GM19239 (cell line): ENCODE measurements at places on chromosomes 12 and 14.

DNA sequence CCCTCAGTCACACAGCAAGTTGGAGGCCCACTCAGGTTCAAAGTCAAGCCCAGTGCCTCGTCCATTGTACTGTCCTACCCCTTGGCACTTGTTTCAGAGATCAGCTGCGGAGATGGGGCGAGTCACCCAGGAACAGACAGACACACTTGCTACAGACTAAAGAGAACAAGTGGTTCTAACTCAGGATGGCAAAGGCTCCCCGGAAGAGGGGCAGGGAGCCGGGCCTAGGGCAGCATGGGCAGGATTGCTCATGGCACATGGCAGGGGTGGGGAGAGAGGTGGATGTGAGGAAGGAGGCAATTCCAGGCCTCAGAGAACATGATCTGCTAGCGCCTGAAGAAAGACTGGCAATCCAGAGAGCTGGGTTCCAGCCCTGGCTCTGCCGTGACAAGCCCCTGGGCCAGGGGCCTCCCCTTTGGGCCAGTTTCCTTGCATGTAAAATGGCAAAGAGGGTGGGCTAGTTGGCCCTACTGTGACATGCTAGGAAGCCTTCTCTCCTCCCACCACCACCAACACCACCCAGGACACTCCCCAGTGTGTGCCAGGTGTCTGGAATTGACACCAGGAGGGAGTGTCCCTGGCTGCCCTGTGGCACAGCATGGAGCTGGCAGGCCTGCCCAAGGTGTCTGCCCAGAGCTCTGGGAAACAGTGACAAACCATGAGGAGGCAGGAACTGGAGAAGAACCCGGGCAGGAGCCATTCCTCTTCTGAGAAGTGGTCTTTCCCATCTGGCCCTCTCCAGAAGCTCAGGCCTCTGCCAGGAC lies 24.0 kb upstream of the IRF2BPL start:
- DNase-seq: no peak

DNA sequence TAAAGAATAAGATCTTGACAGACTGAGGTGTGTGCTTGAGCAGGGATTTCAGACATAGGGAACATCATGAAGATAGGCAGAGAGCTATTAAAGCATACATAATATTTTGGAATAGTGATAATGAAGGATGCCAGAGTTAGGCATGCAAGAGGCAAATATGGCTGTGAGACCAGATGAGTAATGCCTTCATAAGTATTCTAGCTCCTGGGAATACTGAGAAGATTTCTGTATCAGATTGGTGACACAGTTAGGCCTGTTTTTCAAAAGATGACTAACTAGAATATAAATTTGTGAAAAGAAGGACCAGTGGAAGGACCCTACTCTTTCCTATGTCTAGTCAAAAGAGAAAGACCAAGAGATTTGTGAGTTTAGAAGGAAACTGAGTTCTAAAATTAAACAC lies 108.8 kb downstream of the TXNDC16 start:
- DNase-seq: no peak

DNA sequence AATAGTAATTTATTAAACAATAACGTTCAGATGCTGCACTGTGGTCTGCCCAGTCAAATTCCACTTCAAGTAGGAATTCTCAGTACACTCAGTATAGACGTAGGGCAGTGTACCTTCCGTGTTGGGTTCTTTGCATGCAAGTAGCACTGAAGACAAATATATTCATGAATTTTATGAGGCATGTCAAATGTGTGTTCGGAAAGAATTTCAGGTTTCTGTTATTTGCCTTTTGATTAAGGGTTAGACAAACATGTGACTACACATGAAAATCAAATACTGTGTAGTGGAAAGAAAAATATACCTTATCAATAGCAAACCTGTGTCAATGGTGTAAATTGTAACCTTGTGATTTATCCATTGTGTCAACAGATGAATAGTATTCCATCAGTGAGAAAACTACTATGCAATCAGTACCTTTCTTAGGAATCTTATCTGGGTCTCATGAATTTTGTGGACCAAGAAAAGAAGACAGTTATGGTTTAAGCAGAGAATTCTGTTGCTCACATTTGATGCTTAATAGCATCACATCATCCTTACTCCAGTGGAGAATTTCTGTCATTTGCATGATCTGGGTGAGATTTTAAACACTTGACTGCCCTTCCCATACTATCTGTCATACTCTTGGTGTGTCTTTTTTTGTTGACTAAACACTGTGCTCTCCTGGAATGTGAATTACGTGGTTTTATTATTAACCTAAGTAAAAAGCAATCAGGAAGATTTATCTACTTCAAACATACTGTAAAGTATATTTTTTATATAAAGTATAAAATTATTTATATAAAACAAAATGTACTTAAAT lies 13.3 kb downstream of the TMEM260 start:
- DNase-seq: no peak

GRCh38 chr12:14558473-14558959 lies 9.2 kb downstream of the PLBD1 start:
- DNase-seq: no peak

DNA sequence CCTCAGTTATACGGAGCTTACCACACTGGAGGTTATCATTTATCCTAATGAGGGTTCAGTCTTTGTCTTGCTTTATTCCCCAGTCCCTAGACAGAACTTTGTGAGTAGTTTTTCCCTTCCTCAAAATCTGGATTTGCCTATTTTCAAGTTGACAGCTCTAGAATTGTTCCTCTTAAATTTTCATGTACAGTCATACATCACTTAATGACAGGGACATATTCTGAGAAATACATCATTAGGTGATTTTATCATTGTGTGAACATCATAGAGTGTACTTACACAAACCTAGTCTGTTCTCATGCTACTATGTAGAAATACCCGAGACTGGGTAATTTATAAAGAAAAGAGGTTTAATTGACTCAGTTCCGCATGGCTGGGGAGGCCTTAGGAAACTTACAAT lies 3.1 kb downstream of the PRKAB1 start:
- no peak for DNase-seq

DNA sequence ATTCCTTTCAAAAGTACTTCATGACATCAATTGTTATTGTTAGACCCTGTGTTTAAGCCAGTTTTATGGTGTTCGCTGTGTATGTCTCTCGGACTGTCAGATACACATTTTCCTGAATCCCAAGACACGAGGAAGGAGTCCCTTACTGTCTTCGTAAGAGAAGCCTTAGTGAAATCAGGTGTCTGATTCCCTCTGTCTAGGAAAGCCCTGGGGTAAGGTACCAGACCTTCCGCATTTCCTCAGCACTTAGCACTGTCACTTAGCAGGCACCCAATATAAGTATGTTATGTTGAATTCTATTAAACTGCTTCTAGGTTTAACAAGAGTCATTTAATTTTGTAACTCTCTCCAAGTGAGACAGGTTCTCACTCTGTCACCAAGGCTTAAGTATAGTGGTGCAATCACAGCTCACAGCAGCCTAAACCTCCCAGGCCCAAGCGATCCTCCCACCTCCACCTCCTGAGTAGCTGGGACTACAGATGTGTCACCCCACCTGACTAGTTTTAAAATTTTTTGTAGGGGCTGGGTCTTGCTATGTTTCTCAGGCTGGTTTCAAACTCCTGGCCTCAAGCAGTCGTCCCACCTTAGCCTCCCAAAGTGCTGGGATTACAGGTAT lies 111.0 kb downstream of the BBS10 start:
- no peak for DNase-seq

- DNase-seq: no peak
These were observed 393 bp downstream of the ORMDL2 start for GRCh38 chr12:55818140-55818728.

DNA sequence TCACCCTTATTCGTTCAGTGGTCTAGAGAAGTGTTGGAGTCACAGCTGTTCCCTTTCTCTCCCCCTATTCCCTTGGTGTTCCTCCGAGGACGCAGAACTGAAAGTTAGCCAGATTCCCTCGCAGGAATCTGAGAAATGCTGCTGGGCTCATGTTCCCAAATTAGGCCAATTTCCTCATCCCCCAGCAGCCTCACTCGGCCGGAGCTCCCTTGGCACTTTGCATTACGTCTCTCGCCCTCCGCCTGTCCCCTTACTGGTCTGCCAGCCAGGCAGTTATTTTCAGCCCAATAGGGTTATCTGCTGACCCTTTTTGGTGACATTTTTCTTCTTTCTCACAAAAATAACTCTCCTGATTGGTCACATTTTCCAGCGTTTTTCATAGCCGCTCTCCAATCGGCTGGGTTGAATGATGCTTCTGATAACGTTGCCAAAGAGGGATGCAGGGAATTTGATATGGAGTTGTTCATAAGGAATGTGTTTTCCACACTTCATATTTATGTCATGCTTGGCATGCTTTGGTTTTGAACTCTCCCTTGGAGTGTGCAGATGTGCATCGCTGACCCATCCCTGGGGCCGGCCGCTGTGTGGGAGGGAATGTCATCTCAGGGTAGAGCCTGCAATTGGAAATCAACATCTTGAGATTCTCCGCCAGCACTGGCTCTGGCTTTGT lies 9.9 kb downstream of the IFT43 start:
- no peak for DNase-seq

- DNase-seq: no peak
These were observed 66.2 kb downstream of the RNF34 start for GRCh38 chr12:121465921-121466793.

GRCh38 chr14:96931751-96932150 lies 134.6 kb downstream of the VRK1 start:
- DNase-seq: no peak

- no peak for DNase-seq
These were observed 53.5 kb downstream of the FBRSL1 start for GRCh38 chr12:132543298-132544079.

DNA sequence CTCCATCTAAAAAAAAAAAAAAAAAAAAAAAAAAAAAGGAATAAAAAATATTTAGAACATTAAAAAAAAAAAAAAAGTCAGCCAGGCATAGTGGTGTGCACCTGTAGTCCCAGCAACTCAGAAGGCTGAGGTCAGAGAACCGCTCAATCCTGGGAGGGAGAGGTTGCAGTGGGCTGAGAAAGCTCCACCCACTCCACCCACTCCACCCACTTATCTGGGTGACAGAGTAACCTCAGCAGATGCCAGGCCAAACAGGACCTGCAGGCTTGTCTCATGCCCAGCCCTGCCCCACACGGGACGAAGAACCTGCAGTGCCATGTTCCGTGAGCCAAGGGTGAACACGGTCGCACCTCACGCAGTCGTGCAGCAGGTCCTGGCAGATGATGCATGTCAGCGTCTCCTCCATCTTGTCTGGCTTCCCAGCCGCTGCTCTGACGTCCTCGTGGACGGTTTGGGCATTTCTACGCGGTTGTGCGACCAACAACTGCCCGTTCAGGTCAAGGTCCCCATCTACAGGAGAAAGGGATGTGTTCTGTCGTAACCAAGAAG lies 28.6 kb downstream of the CHFR start:
- DNase-seq: no peak
